ENCODE measurements at places on chromosomes 3 and 15. TPM values are rescaled to one million over a fixed set of nuclear protein-coding genes. Genes with fewer than 3 reads are reported as not detected.

The SACM1L gene
- total RNA-seq: 22.8 TPM

The PHLDB2 gene
- 22.2 TPM for total RNA-seq

The GOLGA6B gene
- not detected for total RNA-seq

The SYNPR gene
- not detected for total RNA-seq

The RCN2 gene
- 25.0 TPM for total RNA-seq

The C3orf22 gene
- not detected for total RNA-seq

The KAT2B gene
- 30.7 TPM for total RNA-seq

The HRG gene
- 0.12 TPM for total RNA-seq

The AP3B2 gene
- total RNA-seq: 0.88 TPM

The MASP1 gene
- total RNA-seq: 1.6 TPM

The SELENOS gene
- total RNA-seq: 37.8 TPM

The HESX1 gene
- 0.80 TPM for total RNA-seq

The CCR8 gene
- 0.16 TPM for total RNA-seq

The SCG5 gene
- total RNA-seq: 0.80 TPM

The TMEM108 gene
- 0.60 TPM for total RNA-seq

The MAP6D1 gene
- total RNA-seq: 2.0 TPM

The FGD5 gene
- total RNA-seq: 2.5 TPM

The OPA1 gene
- total RNA-seq: 48.5 TPM

The ITGA11 gene
- 0.48 TPM for total RNA-seq

The NR1I2 gene
- total RNA-seq: not detected

The SLC12A1 gene
- not detected for total RNA-seq

The GASK1A gene
- 2.9 TPM for total RNA-seq

The ADCY5 gene
- total RNA-seq: 2.7 TPM

The PAQR9 gene
- total RNA-seq: not detected

The FBXL22 gene
- total RNA-seq: 1.2 TPM

The CACNA2D3 gene
- total RNA-seq: 7.0 TPM

The EIF3J gene
- total RNA-seq: 64.7 TPM

The OXTR gene
- total RNA-seq: 0.16 TPM

The NECTIN3 gene
- total RNA-seq: 0.68 TPM

The NFKBIZ gene
- total RNA-seq: 56.3 TPM

The COLQ gene
- 0.40 TPM for total RNA-seq

The ARHGEF26 gene
- total RNA-seq: 4.7 TPM

The ATP13A5 gene
- total RNA-seq: 0.12 TPM

The CCDC9B gene
- total RNA-seq: 21.3 TPM

The CKMT1B gene
- total RNA-seq: 50.7 TPM
